ENCODE measurements at places on chromosomes 12 and 14. TPM values are rescaled to one million over a fixed set of nuclear protein-coding genes. Genes with fewer than 3 reads are reported as not detected.

DNA sequence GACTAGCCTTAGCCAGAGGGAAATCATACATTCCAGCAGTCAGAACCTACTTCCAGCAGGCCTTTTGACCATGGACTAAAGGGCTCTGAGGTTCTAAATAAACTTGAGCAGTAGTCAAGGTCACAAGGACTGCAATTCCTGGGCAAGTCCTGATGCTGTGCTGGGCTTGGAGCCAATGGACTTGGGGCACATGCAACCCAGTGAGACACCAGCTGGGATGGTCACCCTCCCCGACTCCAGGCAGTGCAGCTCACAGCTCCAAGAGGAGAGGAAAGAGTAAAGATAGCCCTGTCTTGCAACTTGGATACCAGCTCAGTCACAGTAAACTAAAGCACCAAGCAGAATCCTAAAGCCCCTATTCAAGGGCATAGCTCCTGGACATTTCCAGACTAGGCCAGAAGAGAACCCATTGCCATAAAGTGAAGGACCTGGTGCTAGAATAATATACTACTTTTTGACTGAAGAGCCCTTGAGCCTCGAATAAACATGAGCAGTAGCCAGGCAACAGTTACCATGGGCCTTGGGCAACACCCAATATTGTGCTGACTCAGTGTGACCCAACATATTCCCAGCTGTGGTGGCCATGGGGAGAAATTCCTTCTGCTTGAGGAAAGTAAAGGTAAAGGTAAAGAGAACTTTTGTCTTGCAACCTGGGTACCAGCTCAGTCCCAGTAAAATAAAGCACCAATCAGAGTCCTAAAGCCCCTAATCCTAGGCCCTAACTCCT is 226.2 kb upstream of the CLEC14A start:
- no peak for DNase-seq

GRCh38 chr14:58797010-58797429 is 159.3 kb downstream of the DACT1 start:
- no peak for DNase-seq

- no peak for DNase-seq
Measured at GRCh38 chr12:114694436-114695304, 10.7 kb upstream of the TBX3 start.

GRCh38 chr12:96364092-96364700 is 36.0 kb downstream of the CDK17 start:
- DNase-seq: no peak

- DNase-seq: no peak
Measured at GRCh38 chr14:43651896-43652295, 855.2 kb downstream of the FSCB start.

- no peak for DNase-seq
Measured at GRCh38 chr12:118327391-118327790, 45.3 kb downstream of the TAOK3 start.

DNA sequence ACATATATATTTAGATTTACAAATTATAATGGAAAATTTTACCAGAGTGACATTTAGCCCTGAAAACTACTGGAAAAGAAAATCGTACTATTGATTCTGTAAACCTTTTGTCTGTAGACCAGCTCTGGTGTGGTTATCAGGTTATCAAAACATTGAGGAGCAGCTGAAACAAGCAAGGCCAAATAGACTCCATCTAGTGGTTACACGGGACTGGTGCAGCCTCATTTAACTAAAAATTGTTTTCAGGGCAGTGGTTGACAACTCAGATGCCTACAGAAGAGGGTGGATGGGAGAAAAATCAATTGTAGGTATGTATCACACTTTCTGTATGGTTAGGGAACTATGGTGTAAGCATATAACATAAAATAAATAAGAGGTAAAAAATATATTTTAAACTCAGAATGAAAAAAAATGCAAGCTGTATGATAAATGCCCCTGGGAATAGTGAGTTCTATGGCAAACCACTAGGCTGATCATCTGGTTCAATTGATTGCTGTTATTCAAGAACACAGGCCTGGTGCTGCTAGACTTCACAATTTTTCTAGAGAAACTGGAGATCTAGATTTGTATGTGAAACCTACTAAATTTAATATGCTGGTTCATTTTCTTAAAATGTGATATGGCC is 51.2 kb downstream of the ACSS3 start:
- no peak for DNase-seq

The JAG2 gene
- 2.5 TPM for total RNA-seq

The KRT74 gene
- total RNA-seq: not detected

The TMEM119 gene
- 0.12 TPM for total RNA-seq
